ENCODE measurements at places on chromosomes 1 and 21.

- DNase-seq: no peak
Measured at GRCh38 chr21:46055863-46056281, 42.0 kb upstream of the COL6A2 start.

- no peak for DNase-seq
Measured at GRCh38 chr1:167631936-167632614, 2.0 kb downstream of the RCSD1 start.

GRCh38 chr1:203462878-203463277, 12.7 kb upstream of the PRELP start:
- DNase-seq: no peak

- DNase-seq: peak; percentile 88
Measured at GRCh38 chr1:238252033-238252802, 361.5 kb upstream of the ZP4 start.

- DNase-seq: no peak
Measured at GRCh38 chr1:101971304-101971703, 25.4 kb downstream of the OLFM3 start.

DNA sequence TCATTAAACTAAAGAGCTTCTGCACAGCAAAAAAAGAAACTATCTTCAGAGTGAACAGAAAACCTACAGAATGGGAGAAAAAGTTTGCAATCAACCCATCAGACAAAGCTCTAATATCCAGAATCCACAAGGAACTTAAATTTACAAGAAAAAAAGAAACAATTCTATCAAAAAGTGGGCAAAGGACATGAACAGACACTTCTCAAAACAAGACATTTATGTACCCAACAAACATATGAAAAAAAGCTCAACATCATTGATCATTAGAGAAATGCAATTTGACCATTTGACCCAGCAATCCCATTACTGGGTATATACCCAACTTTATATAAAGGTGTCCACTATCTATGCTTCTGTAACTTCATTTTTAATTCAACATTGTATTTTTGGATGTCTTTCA, 31.1 kb upstream of the VN1R5 start:
- DNase-seq: no peak

DNA sequence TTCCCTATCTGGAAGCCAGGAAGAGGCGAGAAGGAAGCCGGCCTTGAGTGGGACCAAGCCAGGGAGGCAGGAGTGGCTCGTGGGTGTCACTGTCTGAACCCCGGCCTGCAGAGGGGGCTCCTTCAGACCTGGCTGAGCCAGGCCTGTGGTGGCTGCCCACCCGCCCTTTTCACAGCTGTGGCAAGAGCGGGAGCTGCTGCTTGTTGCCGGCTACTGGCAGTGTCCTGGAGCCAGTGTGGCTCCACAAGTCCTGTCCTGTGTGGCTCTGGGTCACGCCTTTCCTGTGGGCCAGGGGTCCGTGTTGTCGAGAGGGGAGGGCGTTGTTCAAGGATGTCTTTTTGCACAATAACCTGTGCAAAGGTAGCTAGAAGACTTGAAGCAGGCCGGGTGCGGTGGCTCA, 1.3 kb downstream of the PFKL start:
- DNase-seq: no peak

GRCh38 chr1:85615586-85616363, 35.2 kb downstream of the CCN1 start:
- DNase-seq: no peak

GRCh38 chr1:186292875-186293274, 82.2 kb downstream of the TPR start:
- no peak for DNase-seq

DNA sequence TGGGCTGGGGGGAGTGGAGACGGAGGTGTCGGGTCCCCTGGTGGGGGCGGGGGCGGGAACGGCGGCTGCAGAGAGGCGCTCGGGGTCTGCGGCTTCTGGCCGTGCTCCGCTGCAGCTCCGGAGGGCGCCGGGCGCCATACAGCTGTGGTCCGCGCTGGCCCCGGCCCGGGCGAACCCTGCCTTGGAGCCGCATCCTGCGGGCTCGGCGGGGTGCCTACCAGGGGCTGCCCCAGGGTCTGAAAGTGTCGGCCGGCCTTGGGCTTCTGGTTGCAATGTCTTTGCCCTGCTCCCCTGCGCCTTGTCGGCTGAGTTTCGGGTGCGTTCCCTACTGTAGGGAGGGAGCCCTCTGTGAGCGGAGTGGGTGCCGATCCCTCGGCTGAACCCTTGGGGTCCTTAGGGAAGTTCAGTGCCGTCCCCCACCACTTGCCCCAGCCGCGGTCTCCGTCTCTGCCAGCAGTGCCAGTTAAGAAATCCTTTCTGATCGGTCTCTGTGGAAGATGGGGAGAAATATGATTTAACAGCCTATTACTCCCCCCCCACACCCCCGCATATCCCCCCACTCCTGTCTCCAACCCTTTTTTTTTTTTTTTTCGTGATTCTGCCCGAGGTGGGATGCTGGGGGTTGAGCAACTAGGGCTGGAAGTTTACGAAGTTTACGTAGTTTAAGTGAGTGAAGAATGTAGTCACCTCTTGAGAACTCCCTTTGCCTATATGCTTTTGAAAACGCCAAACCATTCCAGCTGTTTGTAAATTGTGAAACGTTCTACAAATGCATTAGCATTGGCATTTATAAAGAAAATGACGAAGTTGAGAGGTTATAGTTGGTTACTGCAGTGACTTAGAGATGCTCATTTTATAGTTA, 588 bp downstream of the NEXN start:
- no peak for DNase-seq

All from iPS DF 19.7 (cell line).